ENCODE measurements at places on chromosomes 4 and X.

DNA sequence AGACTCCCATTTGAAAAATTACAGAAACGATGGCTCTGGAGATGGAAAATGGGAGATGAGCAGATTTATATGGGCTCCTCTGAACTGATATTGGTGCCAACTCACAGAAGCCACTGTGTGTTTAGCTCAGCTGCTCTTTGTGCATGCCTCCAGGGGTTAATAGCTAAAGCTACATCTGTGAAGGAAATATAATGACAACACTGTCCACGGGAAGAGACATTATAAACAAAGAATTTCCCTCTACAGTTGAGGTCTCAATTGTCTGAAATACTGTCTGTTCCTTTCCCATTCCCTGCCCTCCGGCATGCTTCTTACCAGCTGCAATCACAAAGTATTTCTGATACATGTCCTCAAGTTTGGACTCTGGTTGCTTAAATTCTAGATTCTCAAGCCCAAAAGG lies 40.4 kb downstream of the PPA2 start:
- DNase-seq = no peak

DNA sequence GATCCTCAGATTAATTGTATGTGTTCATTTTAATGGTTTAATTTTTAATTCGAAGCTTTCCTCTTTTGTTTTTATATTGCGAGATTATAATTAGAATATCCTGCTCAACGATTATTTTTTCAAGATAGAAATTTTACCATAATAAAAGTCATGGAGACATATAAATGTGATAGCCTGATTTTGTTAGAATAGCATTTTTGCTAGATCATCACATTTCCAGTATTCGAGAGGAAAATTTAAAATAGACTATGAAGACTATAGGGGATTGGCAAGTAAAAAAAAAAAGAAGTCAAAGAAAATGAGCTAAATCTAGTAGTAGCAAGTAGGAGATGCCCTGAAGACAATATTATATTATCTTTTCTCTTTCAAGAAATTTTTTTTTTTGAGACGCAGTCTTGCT lies 60.6 kb downstream of the TENM3 start:
- no peak for DNase-seq

- DNase-seq = no peak
Observed at GRCh38 chr4:148434075-148434773, 8.0 kb downstream of the NR3C2 start.

GRCh38 chr4:70531981-70532380 lies 13.6 kb downstream of the AMTN start:
- DNase-seq = no peak

- no peak for DNase-seq
Observed at GRCh38 chrX:137988470-137988869, 422.5 kb downstream of the ZIC3 start.

GRCh38 chrX:53831662-53832635 lies 145.4 kb upstream of the HUWE1 start:
- peak; percentile 47 for DNase-seq

- no peak for DNase-seq
Observed at GRCh38 chr4:73752424-73752823, 12.1 kb downstream of the CXCL8 start.

DNA sequence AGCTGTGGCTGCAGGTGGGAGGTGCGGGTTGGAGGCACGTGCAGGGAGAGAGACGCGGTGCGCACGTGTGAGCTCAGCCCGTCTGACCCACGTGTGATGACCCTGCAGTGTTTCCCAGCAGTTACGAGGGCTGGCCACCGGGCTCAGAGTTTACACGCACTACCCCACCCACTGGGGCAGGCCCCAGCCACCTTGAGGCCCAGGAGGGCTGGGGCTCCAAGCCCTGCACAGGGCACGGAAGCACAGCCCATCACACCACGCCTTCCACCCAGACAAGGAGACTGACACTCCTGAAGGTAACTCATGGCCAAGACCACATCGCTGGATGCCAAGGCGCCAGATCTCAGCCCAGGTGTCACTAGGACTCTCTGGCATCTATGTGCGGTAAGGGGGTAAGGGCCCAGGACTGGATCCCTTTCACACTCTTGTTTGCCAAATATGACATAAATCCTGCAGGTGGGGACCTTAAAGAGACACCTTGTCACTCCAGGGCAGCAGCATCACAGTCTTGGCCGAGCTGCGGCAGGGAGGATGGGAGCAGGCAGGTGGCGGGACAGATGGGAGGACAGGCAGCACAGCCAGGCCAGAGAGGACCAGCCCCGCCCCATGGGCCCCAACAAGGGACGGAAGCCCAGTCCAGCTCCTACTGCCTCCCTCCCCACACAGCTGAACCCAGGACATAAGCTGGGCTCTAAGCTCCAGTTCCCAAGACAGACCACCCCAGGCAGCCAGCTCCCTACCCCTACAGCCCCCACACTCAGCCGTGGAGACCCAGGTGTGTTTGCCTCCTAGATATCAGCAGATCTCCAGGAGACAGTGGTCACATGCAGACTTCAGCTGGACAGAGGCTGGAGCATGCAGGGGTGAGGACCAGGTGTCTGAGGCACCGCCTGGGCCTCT lies 56.8 kb downstream of the ZFYVE28 start:
- no peak for DNase-seq

DNA sequence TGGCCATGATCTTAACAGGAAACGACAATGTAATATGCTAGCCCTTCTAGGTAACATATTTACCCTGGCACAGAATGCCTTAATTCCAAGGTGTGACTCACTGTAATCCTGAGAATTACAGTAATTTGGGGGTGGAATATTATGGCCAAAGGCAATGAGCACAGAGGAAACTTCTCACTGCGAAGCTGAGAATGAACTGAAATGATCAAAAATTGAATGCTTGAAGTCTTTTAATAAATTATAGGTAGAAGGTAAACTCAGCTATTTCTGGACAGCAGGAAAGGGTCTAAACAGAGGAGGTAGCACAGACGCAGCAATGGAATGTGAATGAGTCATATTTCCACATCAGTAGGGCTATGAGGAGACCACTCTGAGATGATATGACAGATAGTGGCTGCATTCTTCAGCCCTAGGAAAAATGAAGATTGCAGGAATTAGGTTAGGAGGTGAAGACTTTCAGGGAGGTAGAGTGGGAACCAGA lies 312.6 kb downstream of the PACRGL start:
- no peak for DNase-seq

All from GM13976 (cell line).